ENCODE measurements at places on chromosomes 12 and 14.
A peak's percentile ranks its signal among the peaks of the same experiment; 100 is the strongest.

DNA sequence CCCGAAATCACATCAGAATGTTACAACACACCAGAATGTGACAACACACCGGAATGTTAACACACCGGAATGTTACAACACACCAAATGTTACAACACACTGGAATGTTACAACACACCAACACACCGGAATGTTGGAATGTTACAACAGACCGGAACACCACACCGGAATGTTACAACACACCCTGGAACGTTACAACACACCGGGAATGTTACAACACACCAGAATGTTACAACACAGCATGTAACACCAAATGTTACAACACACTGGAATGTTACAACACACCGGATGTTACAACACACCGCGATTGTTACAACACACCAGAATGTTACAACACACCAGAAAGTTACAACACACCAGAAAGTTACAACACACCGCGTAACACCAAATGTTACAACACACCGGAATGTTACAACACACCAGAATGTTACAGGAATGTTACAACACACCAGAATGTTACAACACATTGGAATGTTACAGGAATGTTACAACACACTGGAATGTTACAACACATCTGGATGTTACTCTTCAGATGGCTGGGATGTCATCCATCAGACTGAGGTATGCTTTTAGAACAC, 21.1 kb downstream of the CHFR start:
- ATAC-seq: no peak

GRCh38 chr12:107164392-107164791, 71.0 kb upstream of the CRY1 start:
- peak; percentile 42 for ATAC-seq

GRCh38 chr12:7108003-7108795, 815 bp downstream of the C1RL start:
- ATAC-seq: peak; percentile 96

GRCh38 chr12:104627990-104628830, 171.5 kb downstream of the CHST11 start:
- ATAC-seq: no peak

DNA sequence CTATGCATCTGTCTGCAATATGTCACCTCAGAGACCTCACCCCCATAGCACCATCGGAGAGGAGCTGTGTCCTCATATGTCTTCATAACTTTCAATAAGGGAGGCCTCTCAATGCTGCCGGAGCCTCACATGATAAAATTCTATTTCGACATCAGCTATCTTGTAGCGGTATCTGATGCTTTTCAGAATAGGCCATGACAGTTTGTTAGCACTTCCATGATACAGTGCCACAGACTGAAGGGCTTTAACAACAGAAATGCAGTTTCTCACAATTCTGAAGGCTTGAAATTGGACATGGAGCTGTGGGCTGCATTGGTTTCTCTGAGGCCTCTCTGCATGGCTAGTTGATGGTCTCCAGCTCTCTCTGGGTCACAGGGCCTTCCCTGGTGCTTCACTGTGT, 125.0 kb upstream of the PZP start:
- ATAC-seq: no peak

DNA sequence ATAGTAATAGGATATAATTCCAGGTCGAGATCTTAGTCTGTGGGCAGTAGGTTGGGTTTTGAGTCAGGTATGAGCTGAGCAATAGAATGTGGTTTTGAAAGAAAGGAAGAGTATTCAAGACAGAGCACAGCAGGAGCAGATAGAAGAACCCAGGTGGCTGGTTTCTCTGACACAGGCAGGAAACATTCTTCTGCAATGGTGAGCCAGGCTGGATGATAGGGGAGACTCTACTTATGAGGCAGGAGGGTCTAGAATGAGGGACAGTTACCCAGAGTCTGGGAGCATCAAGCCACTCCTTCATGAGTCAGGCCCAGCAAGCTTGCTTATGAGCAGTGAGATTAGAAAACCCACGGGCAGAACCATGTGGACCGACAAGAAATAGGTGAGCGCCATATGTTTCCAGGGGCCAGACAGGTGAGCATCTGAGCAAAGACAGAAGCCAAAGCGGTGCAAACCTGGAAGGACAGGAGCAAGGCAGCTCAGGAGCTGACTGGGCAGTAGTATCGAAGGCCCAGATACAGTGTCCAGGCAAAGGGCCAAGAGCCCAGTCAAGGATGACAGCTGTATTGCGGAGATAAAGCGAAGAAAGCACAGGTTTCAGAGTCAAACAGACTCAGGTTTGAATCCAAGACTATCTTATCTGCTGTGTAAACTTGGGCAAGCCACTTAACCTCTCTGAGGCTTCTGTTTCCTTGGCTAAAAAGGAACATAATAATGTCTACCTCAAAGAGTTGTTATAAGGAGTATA, 22.5 kb upstream of the PCNX1 start:
- ATAC-seq: peak; percentile 54

DNA sequence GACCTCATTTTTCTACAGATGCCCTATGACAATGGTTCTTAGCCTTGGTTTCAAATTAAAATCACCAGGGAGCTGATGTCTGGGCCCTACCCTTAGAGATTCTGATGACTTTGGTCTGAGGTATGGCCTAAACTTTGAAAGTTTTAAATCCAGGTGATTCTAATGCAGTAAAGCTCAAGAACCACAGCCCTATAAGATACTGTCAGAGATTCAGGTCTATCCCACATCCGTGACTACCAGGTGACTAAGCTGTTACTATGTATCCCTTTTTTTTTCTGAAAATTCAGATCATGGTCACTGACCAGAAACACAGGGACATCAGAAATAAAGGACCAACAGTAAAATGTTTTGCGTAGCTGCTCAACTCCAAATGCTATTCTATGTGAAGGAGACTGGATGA, 148.8 kb upstream of the BMP4 start:
- no peak for ATAC-seq

GRCh38 chr12:14482886-14483285, 84.8 kb downstream of the PLBD1 start:
- no peak for ATAC-seq

- no peak for ATAC-seq
These were observed 13.2 kb downstream of the PGF start for GRCh38 chr14:74942181-74942580.

GRCh38 chr12:50043854-50044253, 13.5 kb upstream of the ASIC1 start:
- ATAC-seq: peak; percentile 55

- ATAC-seq: peak; percentile 88
These were observed 16.4 kb downstream of the LRCOL1 start for GRCh38 chr12:132593938-132594358.

DNA sequence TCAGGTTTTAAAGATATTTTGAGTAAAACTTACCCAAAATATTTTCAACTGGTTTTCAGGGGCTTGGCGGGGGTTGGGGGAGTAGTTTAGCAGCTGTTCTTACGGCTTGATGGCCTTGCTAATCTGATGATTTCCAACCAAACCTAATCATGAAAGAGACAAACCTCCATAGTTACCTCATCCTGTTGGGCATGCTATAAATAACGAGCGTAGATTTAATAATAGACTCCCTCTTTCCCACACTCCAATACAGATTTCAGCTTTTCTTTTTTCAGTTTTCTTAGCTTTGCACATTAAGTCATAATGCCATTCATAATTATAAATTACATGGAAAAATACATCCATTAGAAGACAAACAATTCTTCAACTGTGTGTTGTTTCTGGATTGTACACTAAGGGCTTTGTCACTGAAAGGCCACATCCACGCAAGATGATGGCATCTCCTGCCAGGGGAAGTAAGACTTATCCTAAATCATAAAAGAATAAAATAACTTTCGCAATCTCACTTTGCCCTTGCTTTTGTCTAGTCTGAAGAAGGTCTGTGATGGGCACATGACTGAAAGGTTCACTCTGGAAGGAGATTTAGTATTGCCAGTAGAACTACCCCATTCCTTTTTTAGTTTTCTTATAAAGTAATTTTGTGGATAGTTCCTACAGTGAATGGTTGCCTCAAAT, 23.2 kb downstream of the ITPR2 start:
- no peak for ATAC-seq

GRCh38 chr14:49970474-49971147, 77.7 kb downstream of the ARF6 start:
- peak; percentile 13 for ATAC-seq

- ATAC-seq: no peak
These were observed 83.3 kb downstream of the PUS7L start for GRCh38 chr12:43675048-43675904.

DNA sequence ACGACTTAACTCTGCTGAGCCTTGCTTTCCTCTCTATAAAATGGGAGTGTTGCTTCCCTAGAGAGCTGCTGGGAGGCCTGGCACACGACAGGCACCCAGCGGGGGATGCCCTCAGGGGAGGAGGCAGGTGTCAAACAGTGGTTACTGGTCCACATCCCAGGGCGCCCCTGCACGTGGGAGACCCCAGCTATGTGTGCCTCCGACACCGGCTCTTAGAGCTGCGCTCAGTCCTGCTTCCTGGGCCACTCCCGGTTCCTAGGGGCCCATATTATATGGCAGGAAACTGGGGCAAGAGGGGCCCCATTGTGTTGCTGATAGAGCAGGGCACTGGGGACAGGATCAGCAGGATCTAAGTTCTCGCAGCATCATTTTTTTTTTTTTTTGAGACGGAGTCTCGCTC, 47.3 kb downstream of the CHGA start:
- no peak for ATAC-seq

DNA sequence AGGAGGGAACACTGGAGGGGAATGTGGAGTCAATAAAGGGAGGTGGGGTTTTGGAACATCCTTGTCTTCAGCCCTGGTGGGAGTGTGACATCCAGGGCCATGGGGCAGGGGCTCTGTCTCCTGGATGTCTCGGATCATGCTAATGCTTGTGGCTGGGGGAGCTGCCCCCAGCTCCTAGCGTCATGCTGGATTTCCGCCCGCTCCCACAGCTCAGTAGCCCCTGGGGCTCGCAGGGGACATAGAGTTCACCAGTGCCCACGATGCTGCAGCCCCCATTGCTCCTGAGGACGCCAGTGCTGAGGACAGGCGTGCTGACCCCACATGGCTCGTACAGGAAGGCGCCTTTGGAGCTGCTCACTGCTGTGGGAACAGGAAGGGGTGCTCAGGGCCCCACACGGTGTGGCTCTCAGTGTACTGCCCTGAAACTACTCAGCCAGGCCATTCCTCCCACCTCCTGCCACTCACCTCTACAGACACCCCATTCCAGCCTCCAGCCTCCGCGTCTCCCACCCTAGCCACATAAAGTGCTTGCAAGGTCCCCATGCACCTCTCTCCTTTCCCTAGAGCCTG, 9.5 kb upstream of the KRT84 start:
- ATAC-seq: no peak

DNA sequence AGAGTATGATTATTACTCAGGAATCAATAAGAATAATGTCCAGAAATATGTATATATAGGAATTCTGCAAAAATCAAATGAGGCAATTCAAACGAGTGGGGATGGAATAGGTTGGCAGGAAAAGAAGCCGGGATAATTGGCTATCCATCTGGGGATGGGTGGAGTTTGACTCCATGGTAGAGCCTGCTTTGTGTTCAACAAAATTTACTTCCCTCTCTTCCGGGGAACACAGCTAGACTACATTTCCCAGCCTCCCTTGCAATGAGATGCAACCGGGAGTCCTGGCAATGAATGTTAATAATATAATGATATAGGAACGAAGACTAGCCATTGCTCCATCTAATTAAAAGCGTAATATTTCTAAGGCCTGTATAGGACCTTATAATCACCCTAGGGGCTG, 146.6 kb downstream of the EFCAB11 start:
- no peak for ATAC-seq

DNA sequence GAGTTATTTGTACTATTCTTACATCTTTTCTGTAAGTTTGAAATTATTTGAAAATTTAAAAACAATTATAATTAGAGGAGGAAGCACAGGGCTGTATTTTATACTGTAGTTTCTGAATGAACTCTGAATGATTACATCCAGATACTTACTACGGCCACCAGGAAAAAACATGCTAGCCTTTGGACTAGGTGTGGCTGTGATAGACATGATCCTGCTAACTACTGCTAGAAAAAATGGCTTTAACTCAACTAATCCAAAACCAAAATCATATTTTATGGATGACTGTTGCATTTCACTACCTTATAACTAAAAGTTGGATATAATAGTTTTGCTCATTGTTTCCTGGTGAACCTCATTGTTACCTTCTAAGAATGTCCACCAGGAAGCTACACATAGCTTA, 15.1 kb upstream of the SLC25A3 start:
- no peak for ATAC-seq

- ATAC-seq: no peak
These were observed 501.4 kb upstream of the RGS6 start for GRCh38 chr14:71430678-71431376.

DNA sequence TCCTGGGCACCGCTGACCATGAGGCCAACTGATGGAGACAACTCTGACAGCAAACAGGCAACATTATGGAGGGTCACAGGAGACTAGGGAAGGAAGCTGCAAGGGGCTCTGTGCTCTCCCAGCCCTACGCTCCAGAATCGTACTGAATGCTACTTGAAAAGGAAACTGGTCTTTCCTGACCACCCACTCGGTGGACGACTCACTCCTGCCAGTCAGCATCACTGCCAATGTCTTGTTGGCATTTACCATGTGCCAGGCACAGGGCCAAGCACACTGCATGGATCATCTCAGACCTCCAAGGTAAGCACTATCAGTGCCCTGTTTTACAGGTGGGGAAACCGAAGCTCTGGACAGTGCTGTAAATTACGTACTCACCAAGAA, 38.0 kb downstream of the CCDC85C start:
- ATAC-seq: no peak

DNA sequence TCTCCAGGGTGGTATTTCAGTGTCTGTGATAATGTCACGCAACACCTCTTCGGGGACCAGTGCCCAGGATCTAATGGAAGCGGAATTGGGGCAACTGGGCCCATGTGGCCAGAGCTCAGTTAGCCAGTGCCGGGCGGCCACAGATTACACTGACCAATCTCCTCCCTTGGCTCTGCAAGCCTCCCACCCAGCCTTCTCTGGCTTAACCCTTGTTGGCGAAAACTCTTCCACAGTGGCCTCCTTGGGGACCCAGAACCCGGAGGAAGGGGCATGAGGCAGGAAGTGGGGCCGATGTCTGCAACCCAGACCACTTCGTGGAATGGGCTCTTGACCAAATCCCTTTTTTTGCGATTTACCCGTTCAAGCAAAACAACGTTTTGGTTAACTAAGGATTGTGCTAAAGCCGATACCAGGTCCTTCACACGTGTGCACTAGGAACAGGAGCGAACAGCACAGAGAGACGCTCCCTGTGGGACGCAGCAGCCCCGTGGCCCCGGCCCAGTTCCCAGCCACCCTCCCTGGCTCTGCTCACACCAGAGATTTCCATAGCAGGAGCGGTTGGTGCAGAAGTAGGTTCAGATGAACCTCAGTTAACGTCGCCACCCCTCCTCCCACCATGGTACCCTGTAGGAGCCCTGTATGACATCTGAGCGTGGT, 38.2 kb downstream of the SLC8B1 start:
- ATAC-seq: no peak

DNA sequence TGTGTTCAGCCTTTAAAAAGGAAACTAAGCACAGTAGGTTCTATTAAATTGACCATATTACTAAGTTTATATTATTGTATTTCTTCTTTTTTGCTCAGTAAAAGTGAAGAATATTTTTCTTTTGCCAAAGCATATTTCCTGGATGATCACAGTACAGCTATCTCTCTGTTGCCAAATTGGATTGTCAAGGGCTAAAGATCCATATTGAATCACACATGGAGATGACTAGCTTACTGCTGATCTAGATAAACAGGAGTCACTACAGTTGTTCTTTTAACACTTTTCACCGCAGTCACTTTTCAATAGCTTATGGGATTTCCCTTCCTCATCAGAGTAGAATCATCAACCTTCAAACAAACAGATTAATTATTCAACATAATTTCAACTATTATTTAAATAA, 78.6 kb downstream of the LRRC9 start:
- no peak for ATAC-seq

All from activated T-helper 17 cell treated with anti-CD3 and anti-CD28 coated beads, Interleukin-2, amount 50 U/mL, for 72 hours (primary cell).